Stimulated activated CD8-positive, alpha-beta memory T cell treated with anti-CD3 and anti-CD28 coated beads, Interleukin-4, amount 100 ng/mL, for 4 hours (primary cell): ENCODE measurements at places on chromosomes 5 and 9.

- DNase-seq: no peak
Observed at GRCh38 chr5:36982146-36982545, 105.6 kb downstream of the NIPBL start.

DNA sequence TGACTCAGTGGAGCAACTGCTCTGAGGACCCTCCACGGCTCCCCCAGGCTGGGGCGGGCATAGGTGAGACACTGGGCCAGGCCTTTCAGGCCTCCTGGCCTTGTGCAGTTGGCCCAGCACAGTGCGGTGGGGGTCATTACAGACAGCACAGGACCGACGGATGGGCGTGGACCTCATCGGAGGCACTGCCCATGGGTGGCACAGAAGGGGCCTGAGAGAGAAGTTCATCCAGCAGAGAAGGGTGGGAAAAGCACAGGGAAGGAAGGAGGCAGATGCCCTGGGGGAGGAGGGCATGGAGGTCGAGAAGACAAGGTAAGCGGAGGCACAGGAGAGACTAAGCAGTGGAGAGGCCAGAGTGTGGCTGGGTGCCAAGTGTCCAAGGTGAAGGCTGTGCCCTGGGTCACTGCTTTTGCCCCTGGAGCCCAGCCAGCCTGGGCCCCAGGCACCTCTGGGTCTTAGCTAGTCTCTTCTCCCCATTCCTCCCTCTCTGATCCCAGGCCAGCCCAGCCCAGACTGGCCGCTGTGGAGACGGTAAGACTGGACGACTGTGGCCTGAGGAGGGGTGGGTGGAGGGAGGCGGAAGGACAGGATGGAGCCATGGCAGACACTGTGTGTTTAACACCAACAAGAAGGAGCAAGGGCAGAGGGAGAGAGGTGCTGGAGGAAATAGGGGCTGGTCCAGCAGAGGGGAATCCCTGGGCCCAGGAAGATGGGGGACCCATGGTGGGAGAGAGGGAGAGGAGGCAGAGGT lies 5.7 kb downstream of the IL3 start:
- no peak for DNase-seq

DNA sequence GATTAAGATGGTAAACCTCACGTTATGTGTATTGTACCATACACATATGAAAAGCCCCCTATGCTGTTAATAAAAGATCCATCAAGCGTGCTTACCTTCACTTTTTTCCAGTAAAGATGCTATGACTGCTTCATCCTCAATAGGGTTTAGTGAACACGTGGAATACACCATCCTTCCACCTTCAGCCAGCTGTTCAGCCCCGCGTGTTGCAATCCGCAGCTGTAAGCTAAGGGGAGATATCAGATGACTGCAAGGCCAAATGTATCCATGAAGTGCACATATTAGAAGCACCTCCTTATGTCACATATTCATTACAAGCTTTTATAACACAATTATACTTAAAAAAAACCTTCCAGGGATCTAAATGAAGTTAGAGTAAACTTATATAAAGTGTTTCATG lies 16.2 kb downstream of the NSUN2 start:
- no peak for DNase-seq

- no peak for DNase-seq
Observed at GRCh38 chr9:131645078-131645776, 94.6 kb downstream of the RAPGEF1 start.

GRCh38 chr5:137374110-137374714 lies 124.9 kb downstream of the SPOCK1 start:
- DNase-seq: no peak

DNA sequence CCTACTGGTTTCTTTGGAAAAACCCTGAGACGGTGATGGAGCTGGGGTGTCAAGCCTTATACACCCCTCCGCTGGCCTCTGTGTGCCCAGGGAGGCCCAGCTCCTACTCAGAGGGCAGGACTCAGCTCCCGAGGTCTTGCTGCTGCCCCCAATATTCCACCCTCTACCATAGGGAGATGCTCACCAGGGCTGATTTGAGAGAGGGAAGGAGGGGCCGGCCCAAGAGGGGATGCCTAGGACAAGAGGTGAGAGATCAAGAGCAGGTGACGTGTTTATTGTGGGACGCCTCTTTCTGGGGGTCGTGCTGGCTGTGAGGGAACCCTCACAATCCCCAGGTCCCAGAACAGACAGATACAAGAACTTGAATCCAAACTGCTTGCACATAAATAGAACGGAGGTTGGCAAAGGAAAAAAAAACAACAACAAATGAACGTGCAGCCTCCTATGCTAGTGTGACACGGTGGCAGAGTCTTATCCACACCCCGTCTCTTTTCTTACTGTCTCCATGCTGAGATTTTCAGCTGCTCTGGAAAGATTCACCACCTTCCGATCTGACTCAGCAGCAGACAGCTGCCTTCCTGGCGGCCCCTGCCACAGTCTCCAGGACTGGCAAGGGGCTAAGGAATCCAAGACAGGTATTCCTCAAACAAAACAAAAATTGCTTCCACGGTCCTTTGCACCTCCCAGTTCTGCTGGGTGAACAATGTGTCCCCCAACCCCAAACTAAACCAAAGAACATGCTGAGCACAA lies 22.3 kb downstream of the FABP6 start:
- DNase-seq: no peak

- DNase-seq: no peak
Observed at GRCh38 chr5:6583049-6583880, 49.6 kb downstream of the NSUN2 start.

- no peak for DNase-seq
Observed at GRCh38 chr9:115517335-115518075, 399.5 kb upstream of the TNC start.

DNA sequence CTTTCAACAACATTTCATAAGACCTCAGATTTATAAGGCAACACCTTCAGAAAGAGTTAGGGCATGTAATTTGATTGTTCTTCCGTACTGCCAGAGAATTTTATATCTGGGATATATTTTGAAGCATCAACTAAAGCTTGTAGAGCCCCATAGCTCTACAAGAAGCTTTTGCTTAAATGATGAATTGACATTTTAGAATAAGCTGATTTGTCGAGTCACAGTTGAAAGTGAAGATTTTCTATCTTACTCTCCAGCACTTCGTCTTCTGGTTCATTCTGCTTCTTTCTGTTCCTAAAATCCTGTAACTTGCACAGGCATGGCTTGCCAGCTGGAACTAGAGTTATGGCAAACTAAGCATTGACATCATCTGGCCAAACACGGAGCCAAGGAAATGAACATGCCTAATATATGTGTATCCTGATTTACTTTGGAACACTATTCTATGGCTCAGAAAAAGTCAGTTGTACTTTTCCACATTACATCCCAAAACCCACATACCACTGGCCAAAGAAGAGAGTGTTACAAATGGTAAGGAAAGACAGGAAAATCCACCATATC lies 68.6 kb upstream of the MAST4 start:
- DNase-seq: no peak

DNA sequence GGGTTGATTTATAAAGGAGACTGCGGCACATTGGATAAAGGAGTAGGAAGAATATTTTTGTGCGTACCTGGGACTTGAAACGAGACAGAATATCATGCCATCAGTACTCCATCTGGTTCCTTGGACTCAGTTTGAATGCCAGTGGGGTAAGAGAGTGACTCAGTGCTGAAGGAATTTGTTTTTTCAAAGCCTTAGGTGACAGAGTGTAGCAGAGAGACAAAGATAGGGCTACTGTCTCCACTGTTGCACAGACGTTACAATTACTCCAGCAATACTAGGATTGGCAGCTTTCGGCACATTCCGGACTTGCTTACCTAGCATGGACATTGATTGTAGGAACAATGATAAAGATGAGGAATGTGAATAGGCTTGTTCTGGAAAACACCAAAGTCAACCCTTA lies 250.7 kb downstream of the KCTD16 start:
- no peak for DNase-seq

- no peak for DNase-seq
Observed at GRCh38 chr9:70030156-70030555, 13.5 kb upstream of the MAMDC2 start.

GRCh38 chr5:4640795-4641194 lies 499.3 kb upstream of the ADAMTS16 start:
- no peak for DNase-seq

DNA sequence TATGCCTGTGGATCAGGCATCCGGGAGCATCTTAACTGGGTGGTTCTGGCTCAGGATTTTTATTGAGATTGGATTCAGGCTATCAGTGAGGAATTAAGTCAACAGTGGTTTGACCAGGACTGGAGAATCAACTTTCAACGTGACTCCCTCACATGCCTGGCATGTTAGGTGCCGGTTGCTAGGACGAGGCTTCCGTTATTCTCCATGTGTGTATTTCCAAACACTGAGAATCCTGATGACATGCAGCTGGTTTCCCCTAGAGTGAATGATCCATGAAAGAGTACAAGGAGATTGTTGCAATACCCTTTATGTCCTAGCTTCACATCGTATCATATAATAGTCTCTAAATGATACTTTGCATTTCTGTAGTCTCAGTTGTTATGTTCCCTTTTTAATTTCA lies 529.2 kb downstream of the ANXA1 start:
- no peak for DNase-seq

DNA sequence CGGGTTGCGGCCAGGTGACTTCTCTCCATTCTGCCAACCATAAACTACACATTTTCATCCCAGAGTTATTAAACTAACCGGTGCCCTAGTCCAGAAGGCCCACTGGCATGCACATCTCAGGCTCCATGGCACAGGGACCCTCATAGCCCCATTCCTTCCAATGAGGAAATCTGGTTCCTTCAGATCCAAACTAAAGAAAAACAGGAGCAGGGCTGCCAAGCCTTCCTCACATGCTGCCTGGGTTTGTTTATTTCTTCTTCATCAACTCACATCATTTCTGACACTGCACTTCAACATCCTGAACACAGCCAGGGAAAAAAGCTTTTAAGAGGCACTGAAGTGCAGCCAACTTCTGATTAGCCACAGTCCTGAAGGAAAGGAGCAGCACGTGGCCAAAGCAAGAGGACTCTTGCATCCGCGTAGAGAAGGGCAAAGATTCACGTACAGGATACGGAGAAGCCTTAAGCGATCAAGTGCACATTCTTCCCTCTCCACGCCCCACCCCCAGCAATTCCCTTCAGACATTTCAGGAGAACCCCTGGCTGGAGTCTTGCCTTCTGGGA lies 22.5 kb downstream of the LHFPL2 start:
- no peak for DNase-seq
